Left renal cortex interstitium (tissue), 4 donors: ENCODE measurements at places on chromosomes 1 and 21.

- DNase-seq, result peak; percentile 7
Observed at GRCh38 chr1:238738892-238739291, 647.5 kb upstream of the CHRM3 start.

DNA sequence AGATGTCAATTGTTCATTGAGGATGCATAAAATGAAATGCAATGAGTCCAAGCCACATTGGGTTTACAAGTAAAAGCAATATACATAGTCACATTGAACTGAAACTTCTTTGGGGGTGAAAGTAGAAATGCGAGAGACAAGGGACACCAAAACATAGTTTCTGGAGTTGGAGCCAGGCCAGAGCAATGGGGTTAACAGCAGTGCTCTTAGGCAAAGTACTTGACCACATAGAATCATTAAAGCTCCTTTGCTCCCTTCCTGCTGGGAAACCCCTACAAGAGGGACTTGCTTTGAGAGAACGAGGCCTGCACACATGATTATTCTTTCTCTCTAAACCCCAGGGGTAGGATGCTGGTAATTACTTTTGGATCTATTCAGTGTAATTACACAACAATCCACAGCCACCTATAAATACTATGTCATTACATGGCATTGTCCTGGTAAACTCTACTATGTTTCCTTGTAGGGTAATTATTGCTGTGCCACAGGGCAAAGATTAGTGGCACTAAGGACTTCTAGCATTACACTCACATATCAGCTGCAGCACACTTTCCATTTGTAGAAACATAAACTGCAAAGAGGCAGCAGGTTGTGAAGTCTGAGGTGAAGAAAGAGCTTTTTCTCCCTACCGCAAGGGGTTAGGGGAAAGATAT lies 421.6 kb upstream of the PBX1 start:
- DNase-seq, result no peak

DNA sequence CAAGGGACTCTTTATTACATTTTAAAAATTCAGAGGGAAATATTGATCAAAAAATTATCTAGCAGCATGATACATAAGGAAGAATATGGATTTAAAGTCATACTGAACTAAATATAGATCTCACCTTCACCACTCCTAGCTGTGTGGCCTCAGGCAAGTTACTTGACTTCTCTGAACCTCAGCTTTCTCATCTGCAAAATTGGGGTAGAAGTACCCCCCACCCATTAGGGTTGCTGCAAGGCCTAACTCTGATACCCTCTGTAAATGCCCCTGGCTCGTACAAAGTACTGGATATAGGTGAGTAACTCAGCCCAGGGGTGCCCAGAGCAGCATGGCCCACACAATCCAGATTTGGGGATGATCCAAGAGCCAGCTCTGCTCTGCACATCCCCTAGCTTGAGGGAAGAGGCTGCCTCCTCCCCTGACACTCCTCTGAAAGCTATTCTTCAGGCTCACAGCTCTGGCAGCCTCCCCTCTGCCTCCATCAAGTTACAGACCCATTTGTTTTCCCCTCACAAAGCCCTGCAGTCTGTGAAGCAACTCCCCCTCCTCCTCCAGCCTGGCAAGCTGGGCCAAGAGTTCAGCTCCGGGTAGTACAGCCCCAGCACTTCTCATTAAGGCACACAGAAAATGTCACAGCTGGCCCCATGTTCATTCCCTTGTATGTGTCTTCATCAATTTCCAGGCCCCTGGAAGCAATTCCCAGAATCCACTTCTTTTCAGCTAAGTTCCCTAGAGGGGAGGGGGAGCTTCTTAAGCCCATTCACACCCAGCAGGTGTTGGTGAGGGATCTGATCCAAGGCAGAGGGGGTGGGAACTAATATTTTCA lies 143.7 kb downstream of the PLPP3 start:
- no peak for DNase-seq

DNA sequence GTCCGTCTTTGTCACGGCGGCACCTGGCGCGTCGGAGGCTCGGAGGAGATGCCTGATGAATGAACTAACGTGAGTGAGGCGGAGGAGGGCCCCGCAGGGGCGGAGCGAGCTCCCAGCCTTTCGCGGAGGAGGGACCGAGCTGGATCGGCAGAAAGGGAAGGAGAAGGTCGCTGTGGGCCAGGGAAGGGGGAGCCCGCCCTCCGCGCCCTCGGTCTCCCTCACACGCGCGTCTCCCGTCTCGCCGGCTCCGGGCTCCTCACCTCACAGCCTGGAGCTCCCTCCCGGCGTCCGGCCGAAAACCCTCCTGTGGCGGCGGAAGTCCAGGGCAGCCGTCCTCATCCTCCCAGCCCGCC lies 519 bp downstream of the ZNF496 start:
- no peak for DNase-seq

- DNase-seq, result no peak
Observed at GRCh38 chr1:182146286-182146685, 84.8 kb upstream of the ZNF648 start.

GRCh38 chr1:104291156-104291555 lies 541.5 kb downstream of the AMY1C start:
- DNase-seq, result no peak

DNA sequence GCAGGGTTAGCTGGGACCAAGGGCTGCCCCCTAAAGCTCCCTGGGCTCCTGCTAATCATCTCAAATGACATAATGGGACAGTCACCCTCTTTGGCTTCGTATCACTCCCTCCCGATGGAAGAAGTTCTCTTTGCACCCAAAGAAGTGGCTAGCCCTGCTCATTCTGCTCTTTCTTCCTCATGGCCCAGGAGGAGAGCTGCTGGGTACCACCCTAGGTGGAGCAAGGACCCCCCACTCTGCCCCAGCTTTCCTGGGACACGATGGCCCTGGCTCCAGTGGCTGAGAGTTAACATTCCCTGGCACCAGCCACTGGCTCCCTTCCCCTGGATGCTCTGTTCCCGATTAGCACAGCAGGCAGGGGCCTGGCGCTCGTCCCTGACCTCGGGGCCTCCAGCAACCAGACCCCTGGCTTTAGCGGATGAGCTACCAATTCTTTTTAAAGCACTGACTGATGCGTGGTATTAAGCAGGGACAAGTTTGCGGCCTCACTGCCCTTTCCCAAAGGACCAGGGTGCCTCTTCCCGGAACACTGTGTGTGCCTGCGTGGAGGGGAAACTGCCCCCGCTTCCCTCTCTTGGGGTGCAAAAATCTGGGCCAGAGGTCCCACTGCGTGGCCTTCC lies 1.2 kb downstream of the MYOM3 start:
- no peak for DNase-seq

GRCh38 chr1:230752407-230752806 lies 5.2 kb downstream of the CAPN9 start:
- DNase-seq, result no peak

DNA sequence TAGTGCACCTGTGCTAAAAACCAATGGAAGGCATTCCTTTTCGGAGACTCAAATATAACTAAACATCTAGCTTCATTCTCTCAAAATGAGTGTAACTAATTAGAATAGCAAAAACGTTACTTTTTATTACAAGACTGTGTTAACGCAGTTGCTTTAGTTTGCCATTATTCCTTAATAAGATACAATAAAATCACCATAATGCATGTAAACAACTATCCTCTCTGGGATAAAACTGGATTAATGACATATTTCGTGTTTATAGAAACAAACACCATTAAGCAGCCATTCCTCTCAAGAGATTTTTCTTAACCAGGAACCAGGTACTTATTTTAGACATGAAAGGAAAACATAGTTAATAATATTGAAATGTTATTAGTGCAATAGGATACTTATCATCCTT lies 512.8 kb upstream of the B3GALT2 start:
- no peak for DNase-seq

DNA sequence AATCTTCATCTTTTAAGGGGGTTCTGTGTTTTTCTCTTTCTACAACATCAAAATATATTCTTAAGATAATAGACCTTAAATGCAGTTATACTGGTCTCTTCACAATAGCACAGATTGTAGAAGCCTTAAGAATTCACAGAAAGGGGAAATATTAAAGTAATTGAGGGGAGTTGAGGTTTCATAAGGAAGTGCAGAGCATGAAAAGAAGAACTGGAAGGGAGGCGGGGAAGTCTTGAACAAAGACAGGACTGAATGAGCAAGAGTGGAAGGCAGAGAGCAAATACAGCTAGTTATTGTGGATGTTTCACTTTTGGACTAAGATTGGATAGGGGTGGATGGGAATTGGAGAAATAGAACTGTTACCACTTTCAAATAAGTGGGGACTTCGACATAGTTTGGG lies 67.7 kb downstream of the PTGER3 start:
- no peak for DNase-seq

DNA sequence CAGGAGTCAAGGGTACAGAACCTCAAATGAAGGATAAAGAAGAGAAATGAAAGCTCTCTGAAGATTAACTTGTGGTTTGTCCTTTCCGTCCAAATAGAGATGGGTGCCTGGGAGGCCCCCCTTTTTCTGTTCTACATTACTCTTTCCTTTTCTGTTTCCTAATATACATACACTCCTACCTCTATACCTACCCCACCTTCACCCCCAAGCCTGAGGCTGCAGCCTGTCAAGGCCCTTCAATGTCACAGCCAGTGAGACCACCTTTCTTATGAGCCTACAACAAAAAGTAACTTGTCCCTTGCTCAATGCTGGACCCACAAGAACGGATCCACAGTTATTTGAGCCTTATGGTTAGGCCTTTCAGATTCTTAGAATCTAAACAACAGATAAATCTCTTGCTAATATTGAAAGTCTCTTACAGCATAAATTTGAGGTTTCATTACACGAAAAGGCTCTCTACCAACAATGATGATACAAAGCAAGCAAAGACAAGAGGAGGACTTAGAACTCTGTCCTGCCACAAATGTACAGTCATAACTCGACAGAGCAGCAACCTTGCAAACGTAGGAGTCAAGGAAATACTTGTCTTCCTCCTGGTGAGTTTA lies 4.1 kb upstream of the TRAF3IP3 start:
- DNase-seq, result no peak

- no peak for DNase-seq
Observed at GRCh38 chr1:71787699-71788098, 494.6 kb downstream of the NEGR1 start.

DNA sequence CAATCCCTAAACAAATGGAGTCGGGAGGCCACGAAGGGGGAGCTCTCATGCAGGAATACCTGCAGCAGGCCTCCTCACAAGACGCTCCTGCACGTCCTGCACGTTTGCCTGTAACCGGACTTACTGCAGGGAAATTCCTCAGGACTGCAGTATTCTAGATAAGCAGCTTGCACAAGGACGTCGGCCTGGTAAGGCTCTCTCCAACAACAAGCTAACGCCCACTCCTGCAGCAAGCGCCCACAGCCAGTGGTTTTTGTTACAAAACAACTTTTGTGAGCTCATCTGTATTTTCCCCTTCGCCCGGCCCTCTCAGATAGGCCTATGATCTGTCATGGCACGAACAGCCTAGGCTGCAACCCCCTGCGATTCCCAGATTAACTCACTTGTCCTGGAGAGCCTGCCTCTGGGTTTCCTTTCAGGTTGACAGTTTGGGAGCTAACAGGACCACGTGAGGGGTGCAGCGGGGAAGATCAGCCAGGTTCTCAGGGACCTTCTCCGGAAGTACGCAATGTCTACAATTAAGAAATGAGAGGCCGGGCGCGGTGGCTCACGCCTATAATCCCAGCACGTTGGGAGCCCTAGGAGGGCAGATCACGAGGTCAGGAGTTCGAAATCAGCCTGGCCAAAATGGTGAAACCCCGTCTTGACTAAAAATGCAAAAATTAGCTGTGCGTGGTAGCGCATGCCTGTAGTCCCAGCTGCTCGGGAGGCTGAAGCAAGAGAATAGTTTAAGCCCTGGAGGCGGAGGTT lies 921 bp upstream of the MIB2 start:
- DNase-seq, result no peak

- DNase-seq, result no peak
Observed at GRCh38 chr1:175090780-175091179, 23.1 kb downstream of the TNN start.

- no peak for DNase-seq
Observed at GRCh38 chr1:213994888-213995287, 7.1 kb downstream of the PROX1 start.

DNA sequence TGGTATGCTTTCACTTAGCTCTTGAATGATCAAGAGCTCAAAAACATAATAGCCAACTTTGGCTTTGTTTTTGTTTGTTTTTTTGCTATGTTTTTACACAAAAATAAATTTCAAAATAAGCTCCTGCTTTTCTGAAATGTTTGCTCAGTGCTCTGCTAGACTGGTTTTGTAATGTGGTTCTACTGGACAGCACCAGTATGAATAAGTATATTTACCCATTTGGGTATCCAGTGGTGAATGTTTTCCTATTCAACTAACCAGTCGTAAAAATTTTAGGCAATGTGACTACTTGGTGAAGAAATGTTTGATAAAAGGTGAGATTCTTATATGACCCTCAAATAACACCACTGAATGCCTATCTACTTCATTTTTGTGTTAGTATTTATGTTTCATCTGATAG lies 308.6 kb downstream of the PTPRC start:
- no peak for DNase-seq

- no peak for DNase-seq
Observed at GRCh38 chr1:86067626-86068025, 88.9 kb downstream of the COL24A1 start.

DNA sequence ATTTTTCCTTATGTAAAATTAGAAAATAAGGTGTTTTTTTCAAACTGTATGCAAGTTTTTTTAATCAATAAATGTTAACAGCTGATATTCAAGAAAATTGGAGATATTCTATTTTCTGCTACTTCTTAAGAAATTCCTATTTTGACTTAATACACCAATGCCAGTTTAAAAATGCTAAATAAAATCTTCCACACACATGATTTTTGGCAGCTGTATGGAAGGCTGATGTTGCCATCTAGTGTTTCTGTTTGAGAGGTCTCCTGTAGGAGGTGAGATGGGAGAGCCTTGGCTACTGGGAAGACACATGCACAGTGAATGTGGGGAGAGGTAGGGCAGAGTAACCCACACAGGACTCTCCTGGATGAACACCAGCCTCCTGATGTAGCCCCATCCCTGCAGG lies 29.2 kb upstream of the OR2B11 start:
- DNase-seq, result no peak

DNA sequence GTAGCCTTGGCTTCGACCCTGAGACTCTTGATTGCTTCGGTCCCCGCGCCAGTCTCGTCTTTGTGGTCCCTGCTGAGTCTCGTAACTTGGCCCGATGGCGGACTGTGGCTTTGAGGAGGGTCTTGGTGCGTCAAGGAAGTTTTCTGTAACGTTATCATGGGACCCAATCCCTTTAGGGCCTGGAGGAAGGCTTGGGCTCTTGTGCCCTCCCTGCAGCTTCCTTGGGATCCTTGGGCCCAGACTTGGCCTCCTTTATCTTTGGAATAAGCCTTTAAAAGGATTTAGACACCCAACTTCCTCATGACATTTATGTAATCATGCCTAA lies 371 bp downstream of the ZMPSTE24 start:
- no peak for DNase-seq

GRCh38 chr1:79128722-79129121 lies 122.2 kb upstream of the ADGRL4 start:
- DNase-seq, result no peak

- no peak for DNase-seq
Observed at GRCh38 chr1:28812669-28813468, 899 bp downstream of the OPRD1 start.
